Activated CD4-positive, alpha-beta T cell treated with anti-CD3 and anti-CD28 coated beads, Interleukin-2, amount 50 U/mL, for 24 hours (primary cell): ENCODE measurements at places on chromosomes 3 and 15.

GRCh38 chr3:74592359-74592758 is 22.1 kb downstream of the CNTN3 start:
- DNase-seq: no peak

DNA sequence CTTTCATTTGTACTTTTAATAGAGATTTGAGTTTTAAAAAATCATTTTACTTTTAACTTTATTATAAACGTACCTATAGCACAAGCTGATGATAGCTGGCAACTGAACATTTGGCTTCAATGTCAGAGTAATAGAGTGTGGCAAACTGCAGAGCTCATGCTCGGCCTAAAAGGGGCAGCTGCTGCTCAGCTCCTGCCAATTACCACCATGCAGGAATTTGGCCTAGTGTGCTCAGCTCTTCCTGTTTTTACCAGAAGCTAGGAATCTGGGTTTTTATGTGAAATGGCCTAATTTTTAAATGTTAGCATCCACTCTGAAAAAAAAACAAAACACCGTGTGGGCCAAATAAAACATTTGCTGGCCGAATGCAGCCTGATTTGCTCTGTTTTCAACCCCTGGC is 1.8 kb downstream of the IFT122 start:
- no peak for DNase-seq

GRCh38 chr3:37544105-37544504 is 317.6 kb upstream of the CTDSPL start:
- no peak for DNase-seq

DNA sequence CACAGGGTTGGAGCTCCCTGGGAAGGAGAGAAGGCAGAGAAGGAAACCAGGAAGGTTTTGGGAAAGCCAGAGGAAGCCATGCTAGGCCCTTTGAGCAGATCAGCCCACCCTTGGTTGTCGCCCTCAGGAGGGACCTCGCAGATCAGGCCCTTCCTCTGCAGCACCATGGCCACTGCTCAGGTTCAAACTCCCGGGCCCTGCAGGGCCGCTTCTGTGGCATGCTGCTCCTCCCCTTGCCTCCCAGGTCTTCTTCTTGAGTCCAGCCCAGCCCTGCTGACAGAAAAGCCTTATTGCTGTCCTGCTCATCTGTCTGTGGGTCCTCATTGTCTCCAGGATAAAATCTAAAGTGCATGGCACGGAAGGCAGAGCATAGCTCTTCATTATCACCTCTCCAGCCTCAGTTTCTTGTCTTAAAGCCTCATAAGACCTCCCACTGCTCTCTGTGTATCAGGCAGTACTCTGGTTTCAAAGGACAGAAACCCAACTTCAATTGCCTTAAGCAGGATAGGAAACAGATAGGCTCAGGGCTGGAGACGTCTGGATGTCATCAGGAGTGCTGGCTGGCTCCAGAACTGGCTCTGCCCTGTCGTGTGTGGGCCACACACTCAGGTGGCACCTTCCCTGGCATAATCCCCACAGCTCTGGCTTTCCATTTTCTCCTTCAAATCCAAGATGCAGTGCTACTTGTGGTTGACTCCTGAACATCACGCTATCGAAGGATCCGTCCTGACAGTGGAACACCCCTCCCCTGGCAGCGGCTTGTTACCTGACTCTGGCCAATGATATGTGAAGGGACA is 118.5 kb downstream of the EEFSEC start:
- no peak for DNase-seq

DNA sequence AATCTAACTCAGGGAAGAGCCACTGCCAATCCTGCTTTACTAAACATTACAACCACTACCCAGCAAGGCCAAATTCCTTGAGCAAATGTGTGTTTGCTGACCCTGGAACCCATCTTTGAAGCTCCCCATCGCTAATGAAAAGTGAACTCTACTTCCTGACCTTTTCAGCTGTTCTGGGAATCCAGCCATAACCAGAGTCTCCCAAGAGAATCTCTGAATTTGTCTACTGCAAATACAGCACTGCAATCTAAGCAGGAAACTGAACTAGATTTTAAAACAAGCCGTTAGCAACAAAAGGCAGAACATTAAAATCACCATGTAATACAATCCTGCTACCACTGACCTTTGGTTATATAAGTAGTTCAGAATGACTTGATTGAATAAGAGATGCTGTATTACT is 309.2 kb downstream of the MAGI1 start:
- no peak for DNase-seq
